HCEC 1CT (cell line): ENCODE measurements at places on chromosomes 1 and 21.

DNA sequence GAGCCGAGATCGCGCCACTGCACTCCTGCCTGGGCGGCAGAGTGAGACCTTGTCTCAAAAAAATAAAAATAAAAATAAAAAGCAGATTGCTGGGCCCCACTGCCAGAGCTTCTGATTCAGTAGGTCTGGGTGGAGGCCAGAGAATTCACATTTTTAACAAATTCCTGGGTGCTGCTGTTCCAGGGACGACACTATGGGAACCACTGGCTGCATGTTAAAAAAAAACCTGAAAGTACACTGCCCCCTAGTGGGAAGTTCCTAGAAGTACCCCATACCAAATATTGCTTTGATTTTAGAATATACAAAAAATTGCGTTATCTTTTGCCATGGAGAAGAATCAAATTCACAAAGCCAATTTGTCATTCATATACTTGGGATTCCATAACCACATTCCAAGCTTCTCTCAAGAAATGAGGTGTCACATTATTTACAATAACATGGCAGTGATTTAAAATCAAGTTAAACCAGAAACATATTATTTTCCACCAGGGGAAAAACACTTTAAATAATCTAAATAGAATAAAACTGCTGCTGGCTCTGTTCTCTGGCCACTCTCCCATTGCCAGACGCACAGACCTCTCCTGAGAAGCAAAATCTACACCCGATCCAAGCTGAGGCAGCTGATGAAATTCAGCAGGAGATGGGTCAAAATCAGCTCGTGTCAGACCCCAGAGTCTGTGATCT lies 27.4 kb downstream of the SYF2 start:
- peak; percentile 60 for DNase-seq

DNA sequence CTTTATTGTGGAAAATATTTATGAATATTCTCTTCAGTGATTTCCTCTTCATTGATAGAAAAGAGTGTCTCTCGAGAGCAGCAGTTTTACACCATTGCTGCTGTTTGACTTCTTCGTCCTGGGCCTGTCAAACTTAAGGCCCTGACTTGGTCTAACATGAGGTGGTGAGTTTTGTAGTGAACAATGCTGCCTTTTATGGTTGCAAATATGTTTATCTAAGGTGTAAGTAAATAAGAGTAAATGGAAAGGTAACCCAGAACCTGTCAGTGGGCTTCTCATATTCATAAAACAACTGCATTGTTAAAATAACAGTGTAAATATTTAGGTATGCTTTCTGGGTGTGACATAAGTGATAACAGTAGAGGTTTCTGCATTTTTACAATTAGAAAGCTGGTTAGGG lies 62.8 kb upstream of the SCCPDH start:
- DNase-seq = no peak

DNA sequence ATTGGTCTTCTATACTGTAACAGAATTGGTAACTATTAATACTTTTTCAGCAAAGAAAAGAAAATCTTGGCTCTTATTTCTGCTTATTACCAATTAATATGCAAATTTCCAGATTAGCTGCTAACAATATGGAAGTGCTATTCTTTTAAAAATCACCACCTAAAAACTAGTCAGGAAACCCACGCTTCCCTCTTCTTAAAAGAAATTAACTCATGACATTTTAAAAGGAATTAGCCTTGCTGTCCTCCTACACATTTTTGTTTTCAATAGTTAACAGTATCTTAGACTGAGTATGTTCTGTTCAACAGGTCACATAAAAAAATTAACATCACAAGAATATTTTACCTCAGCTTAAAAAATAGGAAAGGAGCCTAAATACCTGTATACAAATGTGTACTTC lies 27.3 kb downstream of the ABL2 start:
- no peak for DNase-seq

GRCh38 chr21:37342046-37342632 lies 24.4 kb upstream of the DYRK1A start:
- no peak for DNase-seq

GRCh38 chr1:153606194-153606593 lies 6.7 kb downstream of the S100A16 start:
- DNase-seq = no peak

DNA sequence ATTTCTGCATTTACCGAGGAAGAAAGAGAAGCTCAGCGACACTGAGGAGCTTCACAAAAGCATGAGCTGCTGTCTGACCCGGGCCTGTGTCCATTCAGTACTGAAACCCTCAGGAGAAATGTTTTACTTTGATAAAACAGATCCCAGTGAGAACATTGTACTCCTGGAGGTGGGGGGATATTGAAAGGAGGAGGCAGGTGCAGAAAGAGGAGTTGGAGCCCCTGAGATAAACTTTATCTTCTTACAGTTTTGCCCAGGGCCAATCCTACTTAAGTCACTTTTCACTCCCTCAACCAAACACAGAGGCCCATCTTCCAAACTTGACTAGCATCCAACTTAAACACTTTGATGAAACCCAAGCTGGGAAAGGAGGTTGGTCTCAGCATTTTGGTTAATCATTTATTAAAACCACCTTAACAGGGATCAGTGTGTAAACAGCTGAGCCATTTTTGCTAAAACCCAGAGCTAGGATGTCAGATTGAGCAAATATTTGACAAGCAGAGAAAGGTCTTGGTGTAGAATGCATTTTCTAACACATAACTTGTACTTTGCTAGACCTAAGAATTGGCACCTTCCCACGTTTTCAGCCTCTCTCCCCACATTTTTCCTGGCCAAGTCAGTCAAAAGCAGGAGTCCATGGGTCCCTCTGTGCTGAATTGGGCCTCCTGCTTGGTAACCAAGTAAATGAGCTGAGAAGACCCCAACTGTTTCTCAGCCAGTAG lies 32.5 kb upstream of the SARS1 start:
- DNase-seq = no peak

GRCh38 chr1:5580926-5581325 lies 411.3 kb downstream of the NPHP4 start:
- no peak for DNase-seq

- DNase-seq = peak; percentile 11
Observed at GRCh38 chr1:247386687-247387086, 29.3 kb upstream of the NLRP3 start.

GRCh38 chr1:91172541-91172940 lies 150.7 kb upstream of the ZNF644 start:
- no peak for DNase-seq

GRCh38 chr1:82621076-82621475 lies 820.3 kb downstream of the ADGRL2 start:
- DNase-seq = no peak

GRCh38 chr1:30908696-30909364 lies at the start of gene SDC3:
SDC3 (minus strand) TSS chr1:30908758; CDS start chr1:30908586, 172 bp downstream.
- DNase-seq = peak; percentile 26

GRCh38 chr1:221994939-221995338 lies 253.1 kb upstream of the DUSP10 start:
- peak; percentile 92 for DNase-seq

- DNase-seq = no peak
Observed at GRCh38 chr1:157238585-157238984, 100.4 kb upstream of the ETV3 start.

DNA sequence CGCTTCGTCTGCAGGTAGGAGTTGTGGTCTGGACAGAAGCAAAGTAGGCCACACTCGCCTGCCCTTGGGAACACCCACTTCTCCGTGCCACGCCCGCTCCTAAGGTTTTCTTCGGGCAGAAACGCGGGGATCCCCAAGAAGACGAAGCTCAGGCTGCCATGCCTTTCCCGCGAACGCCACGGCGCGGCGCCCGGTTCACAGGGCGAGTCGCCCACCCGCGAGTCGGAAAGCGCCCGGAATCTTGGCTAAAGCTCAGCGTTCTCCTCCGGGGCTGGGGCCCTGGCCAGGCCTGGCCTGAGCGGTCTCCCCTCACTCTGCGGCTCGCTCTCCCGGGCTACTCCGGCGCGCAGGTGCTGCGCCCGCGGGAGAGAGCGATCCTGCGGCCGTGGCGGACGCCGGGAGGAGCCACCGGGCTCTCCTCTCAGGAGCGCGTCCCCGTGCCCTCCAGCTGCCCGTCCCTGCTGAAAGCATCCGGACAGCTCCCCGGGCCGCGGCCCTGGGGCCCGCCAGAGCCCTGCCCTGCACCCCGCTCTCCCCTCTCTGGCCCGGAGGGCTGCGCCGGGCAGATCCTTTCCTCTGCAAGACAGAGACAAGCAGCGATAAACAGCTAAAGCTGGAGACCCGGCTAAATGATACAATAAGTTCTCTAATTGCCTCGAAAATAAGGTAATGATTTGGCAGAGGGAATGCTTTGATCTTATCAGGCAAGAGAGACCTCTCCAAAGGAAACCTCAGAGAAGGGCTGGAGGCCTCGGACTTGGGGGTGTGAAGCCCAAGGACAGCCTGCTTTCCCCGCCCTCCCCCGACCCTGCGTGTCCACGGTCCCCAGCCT lies 6.7 kb upstream of the WNT2B start:
- peak; percentile 76 for DNase-seq

GRCh38 chr1:227351443-227351842 lies 33.2 kb upstream of the CDC42BPA start:
- DNase-seq = peak; percentile 57

GRCh38 chr21:46256501-46256994 lies 28.0 kb upstream of the LSS start:
- DNase-seq = no peak

DNA sequence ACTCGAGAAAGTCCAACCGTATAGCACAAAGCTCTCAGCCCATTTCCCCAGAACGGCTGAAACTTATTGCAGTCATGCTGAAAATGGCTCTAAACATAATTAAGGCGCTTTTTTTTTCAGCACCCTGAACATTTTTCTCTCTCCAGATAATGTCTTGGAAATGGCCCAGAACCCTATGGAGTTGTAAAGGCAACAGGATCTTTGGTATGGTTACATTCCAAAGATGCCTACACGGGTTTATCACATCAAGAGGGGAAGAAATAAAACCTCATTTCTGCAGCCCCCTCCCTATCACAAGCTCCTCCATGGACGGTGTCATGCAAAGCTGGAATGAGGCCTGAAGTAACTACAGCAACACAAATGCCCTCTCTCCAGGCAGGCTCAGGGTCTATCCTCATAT lies 126.4 kb upstream of the GALNT2 start:
- no peak for DNase-seq

DNA sequence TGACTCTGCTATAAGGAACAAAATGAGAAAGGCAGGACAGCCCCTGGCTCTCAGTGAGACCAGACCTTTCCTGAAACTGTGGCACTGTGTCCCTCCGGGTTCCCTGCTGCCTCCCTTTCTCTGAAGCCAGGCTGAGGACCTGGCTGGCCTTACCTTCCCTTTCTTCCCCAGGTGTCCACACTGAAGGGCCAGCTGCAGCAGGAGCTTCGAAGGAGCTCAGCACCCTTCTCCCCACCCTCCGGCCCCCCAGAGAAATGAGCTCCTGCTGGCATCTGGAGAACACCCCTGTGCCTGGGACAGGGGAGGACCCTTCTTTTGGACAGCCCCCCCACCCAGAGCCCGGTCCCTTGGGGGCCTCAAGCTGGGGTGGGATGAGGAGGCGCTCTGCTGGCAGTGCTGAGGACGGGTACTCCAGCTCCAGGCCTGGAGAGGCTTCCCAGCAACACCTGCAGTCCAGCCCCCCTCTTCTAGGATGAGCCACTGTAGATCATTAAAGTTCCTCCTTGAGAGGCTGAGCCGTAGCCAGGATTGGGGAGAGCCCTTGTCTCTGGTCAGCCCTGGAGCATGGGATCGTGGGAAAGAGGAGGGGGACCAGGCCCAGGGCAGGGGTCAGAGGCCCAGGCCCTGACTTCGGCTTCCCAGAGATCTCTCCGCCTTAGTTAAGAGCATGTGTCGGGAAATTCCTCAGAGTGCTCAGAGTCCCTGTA lies 8.1 kb downstream of the MFAP2 start:
- no peak for DNase-seq

DNA sequence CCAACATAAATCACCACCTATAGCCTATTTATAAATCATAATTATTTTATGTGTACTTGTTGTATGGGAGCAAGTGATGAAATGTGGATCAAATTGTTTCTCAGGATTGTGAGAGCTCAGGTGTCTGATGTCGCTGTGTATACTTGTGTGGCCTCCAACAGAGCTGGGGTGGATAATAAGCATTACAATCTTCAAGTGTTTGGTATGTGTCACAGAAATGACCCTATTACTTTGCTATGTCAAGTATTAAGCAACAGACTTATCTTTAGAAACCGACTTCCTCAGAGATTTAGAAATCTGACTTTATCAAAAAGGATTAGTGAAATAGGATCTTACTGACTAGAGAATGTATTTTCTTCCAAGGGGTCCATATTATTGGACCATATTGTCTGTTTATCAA lies 280.9 kb downstream of the TPR start:
- DNase-seq = peak; percentile 28

- DNase-seq = no peak
Observed at GRCh38 chr1:242240077-242240476, 241.2 kb upstream of the MAP1LC3C start.
